KG1 (cell line): ENCODE measurements at places on chromosomes 3 and 15.

DNA sequence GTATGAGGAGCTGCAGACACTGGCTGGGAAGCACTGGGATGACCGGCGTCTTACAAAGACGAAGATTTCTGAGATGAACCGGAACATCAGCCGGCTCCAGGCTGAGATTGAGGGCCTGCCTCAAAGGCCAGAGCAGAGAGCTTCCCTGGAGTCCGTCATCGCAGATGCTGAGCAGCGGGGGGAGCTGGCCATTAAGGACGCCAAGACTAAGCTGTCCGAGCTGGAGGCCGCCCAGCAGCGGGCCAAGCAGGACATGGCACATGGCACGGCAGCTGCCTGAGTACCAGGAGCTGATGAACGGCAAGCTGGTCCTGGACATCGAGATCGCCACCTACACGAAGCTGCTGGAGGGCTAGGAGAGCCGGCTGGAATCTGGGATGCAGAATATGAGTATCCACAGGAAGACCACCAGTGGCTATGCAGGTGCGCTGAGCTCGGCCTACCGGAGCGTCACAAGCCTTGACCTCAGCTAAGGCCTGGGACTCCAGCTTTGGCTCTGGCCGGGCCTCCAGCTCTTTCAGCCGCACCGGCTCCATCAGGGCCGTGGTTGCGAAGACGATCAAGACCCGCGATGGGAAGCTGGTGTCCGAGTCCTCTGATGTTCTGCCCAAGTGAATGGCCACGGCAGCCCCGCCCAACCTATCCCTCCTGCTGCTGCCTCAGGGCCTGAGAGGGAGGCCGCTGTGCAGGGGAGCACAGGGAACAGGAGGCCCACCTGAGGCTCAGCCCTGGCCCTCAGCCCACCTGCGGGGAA, 9.2 kb upstream of the SHC4 start:
- no peak for DNase-seq

GRCh38 chr15:98727115-98728040, 79.0 kb downstream of the IGF1R start:
- DNase-seq: no peak

GRCh38 chr3:41893977-41894376, 67.9 kb downstream of the ULK4 start:
- DNase-seq: no peak

GRCh38 chr3:24545887-24546286, 51.2 kb upstream of the THRB start:
- DNase-seq: no peak

DNA sequence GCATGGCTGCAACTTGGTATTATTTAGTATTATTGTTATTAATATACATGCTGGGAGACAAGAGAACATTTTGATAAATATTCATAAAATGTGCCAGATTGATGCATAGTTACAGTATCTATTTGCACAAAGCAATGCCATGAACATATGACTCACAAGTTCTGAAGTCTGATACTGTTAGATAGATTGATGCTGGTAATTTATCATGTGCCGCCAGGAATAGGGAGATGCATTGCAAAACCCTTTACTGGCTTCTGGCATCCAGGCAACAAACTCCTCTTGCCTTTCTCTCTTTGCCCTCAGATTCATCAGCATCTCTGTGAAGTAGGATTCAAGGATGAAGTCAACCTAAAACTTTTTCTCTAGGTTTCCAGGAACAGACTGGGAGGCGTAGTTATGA, 41.0 kb upstream of the SLC25A26 start:
- no peak for DNase-seq
